Activated CD8-positive, alpha-beta T cell treated with anti-CD3 and anti-CD28 coated beads for 36 hours (primary cell): ENCODE measurements at places on chromosomes 11 and 22. TPM values are rescaled to one million over a fixed set of nuclear protein-coding genes. Genes with fewer than 3 reads are reported as not detected.

The OR51B2 gene
- total RNA-seq, result not detected

The SERPING1 gene
- not detected for total RNA-seq

The PATE4 gene
- total RNA-seq, result not detected

The ASPHD2 gene
- total RNA-seq, result 12.0 TPM

The APOBEC3A gene
- total RNA-seq, result not detected

The NPTXR gene
- total RNA-seq, result 0.69 TPM

The SIRT3 gene
- 32.1 TPM for total RNA-seq

The FXYD2 gene
- 7.2 TPM for total RNA-seq

The TTC17 gene
- total RNA-seq, result 48.7 TPM

The HEPN1 gene
- total RNA-seq, result not detected

The ZDHHC24 gene
- total RNA-seq, result 13.2 TPM

The FAM180B gene
- total RNA-seq, result not detected

The SLC22A12 gene
- total RNA-seq, result not detected

- no peak overlapping the region for H3K4me3 ChIP-seq
- H3K36me3 ChIP-seq, result no peaks in the 10 kb centered on the region
- H3K4me1 ChIP-seq, result peaks cover 8% of the 10 kb centered on the region
- DNase-seq, result no peak
These were observed 56.0 kb downstream of the SLC1A2 start for GRCh38 chr11:35363246-35363801.

- DNase-seq, result peak; percentile 95
- H3K4me3 ChIP-seq, result peak overlapping the region; percentile 72
- peaks cover 54% of the 10 kb centered on the region for H3K36me3 ChIP-seq
- peaks cover 58% of the 10 kb centered on the region for H3K4me1 ChIP-seq
- no peaks in the 10 kb centered on the region for H3K27me3 ChIP-seq
- H3K27ac ChIP-seq, result peak overlapping the region; percentile 99
These were observed 464 bp upstream of the ANKRD13D start for GRCh38 chr11:67288452-67289225.

DNA sequence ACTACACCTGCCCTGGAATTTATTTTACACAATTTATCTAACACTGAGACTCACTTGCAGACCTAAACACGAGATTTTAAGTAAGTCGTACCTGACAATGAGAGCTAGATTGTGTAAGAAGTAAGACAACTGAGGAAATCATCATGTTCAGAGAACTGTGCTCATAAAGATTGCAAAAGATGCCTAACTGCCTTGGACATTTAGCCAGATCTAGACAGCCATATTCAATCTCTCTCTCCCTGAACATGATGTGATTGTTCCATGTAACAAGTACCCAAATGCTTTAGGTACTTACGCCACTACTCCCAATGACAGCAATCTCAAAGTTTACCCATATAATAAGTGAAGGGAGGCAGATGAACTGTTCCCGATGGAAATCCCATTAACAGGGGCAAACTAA is 209.8 kb upstream of the PITPNB start:
- H3K4me3 ChIP-seq, result no peak overlapping the region
- no peak overlapping the region for H3K27ac ChIP-seq
- no peaks in the 10 kb centered on the region for H3K36me3 ChIP-seq
- H3K27me3 ChIP-seq, result peaks cover 3% of the 10 kb centered on the region
- H3K4me1 ChIP-seq, result no peaks in the 10 kb centered on the region
- DNase-seq, result no peak

DNA sequence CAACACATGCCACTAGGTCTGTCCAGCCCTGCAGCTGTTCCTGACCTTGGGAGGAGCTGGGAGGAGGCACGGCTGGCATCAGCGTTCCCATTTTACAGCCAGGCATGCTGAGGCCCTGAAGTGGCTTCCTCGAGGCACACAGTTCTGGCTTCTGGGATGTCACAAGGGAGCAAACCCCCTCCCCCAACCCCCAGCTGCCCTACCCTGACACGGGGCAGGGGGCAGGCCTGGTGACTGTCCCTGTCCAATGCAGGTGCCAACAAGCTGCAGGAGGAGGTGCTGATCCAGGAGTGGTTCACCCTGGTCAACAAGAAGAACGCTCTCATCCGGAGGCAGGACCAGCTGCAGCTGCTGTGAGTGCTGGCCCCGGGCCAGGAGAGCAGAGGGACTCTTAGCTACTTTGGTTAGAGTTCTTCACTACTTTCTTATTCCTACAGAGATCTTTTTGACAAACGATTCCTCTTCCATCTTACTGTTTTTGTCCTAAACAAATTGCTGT is 5.3 kb downstream of the KCNK7 start:
- H3K4me3 ChIP-seq, result no peak overlapping the region
- DNase-seq, result no peak
- H3K27me3 ChIP-seq, result no peaks in the 10 kb centered on the region

- peaks cover 2% of the 10 kb centered on the region for H3K27me3 ChIP-seq
- H3K4me1 ChIP-seq, result no peaks in the 10 kb centered on the region
- no peak overlapping the region for H3K27ac ChIP-seq
- no peaks in the 10 kb centered on the region for H3K36me3 ChIP-seq
- no peak overlapping the region for H3K4me3 ChIP-seq
These were observed 137.2 kb downstream of the RBFOX2 start for GRCh38 chr22:35891442-35891841.

DNA sequence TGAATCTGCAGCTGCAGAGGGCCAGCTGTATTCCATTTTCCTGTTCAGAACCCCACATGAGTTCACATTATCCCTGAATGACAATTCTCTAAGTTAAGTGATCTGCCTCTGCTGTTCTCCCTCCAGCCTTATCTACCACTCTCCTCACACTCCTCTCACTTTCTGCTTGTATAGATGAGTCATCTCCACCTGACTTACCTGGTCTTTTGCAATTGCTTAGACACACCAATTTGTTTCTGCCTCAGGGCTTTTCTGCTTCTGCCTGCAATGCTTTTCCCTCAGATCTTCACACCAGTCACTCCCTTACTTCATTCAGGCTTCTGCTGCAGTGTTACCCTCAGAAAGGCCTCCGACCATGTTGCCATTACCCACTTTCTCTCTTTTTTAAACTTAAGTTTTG is 118.1 kb downstream of the ATM start:
- H3K4me1 ChIP-seq, result peaks cover 60% of the 10 kb centered on the region
- H3K27me3 ChIP-seq, result no peaks in the 10 kb centered on the region
- H3K27ac ChIP-seq, result peak overlapping the region; percentile 14
- no peak overlapping the region for H3K4me3 ChIP-seq
- no peak for DNase-seq
- H3K36me3 ChIP-seq, result peaks cover 18% of the 10 kb centered on the region

GRCh38 chr11:114182471-114183043 is 113.6 kb upstream of the NNMT start:
- no peak for DNase-seq
- H3K4me1 ChIP-seq, result peaks cover 59% of the 10 kb centered on the region
- H3K4me3 ChIP-seq, result peak overlapping the region; percentile 23

- H3K4me1 ChIP-seq, result no peaks in the 10 kb centered on the region
- peaks cover 4% of the 10 kb centered on the region for H3K27me3 ChIP-seq
- no peak overlapping the region for H3K4me3 ChIP-seq
- no peaks in the 10 kb centered on the region for H3K36me3 ChIP-seq
- H3K27ac ChIP-seq, result no peak overlapping the region
- no peak for DNase-seq
These were observed 107.7 kb downstream of the CEP164 start for GRCh38 chr11:117435326-117435725.

GRCh38 chr22:42693055-42693762 is 27.5 kb downstream of the A4GALT start:
- no peaks in the 10 kb centered on the region for H3K27me3 ChIP-seq
